ENCODE measurements at places on chromosomes 5 and 9.

DNA sequence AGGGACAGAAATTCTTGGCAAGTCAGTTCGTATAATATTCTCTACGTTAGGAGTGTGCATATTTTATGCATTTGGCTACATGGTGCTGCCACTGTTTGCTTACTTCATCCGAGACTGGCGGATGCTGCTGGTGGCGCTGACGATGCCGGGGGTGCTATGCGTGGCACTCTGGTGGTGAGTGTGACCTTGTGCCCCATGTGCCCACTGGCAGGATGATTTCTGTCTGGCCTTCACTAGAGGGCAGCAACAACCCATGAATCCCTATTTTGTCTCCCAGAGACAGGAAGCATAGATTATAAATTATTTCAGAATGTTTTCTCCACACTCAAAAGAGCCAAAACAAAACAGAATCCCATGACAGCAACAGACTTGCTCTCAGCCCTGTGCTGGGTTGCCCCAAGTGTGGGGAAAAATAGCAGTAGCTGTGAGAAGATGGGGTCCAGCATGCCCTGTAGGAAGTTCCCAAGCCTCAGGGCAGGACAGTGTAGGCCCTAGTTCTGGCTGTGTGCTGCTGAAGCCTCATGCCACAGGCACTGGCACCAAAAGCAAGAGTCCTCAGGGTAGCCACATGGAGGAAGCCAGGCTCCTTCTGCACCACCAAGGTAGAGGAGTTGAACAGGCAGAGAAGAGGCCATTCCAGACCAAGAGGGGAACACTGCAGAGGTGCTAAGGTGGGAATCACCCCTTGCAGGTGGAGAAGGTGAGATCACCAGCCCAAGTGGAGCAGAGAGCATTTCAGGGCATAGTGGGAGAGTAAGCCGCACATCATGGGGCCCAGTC, 16.0 kb downstream of the SLC22A5 start:
- peak; percentile 40 for DNase-seq

- no peak for DNase-seq
These were observed 351.4 kb downstream of the SEMA5A start for GRCh38 chr5:9194509-9194908.

DNA sequence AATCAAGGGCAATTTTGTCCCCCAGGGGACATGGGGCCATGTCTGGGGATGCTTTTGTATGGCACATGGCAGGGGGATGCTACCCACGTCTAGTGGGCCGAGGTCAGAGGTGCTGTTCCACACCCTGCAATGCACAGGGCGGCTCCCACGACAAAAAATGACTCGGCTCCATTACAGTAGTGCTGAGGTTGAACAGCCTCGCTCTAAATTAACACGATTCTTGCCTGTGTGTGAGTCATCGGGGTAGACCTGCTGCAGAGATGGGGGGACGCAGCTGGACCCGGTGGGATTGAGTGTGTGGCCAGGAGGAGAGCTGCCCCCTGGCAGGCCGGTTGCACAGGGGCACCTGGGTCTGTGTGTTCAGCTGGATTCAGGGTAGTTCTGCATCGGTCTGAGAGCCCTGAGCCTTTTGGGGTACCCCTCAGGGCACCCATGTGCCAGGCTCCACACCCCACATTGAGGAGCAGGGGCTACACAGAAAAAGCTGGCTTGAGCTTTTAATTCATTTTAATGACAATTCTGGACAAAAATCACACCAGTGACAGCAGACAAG, 20.0 kb upstream of the COL5A1 start:
- DNase-seq: no peak

- no peak for DNase-seq
These were observed 1.6 kb upstream of the DHFR start for GRCh38 chr5:80656425-80656824.

DNA sequence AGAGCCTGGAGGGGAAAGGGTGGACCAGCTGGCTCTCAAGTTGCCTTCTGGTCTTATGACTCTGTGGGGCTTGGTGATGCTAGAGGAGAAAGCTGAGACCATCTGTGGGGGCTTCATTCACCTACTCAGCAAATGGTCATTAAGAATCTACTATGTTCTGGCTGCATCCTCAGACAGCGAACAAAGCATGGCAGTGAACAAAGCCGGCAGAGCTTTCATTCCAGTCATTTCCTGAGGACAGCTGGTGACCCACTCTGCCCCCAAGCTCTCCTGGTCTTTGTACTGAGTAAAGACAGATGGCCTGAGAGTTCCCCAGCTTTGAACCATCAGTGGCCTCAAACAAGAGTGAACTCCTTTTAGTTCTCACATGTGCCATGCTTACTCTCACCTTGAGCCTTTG, 48.0 kb downstream of the FGF1 start:
- DNase-seq: no peak

GRCh38 chr5:92629000-92629399, 952.0 kb downstream of the NR2F1-AS1 start:
- DNase-seq: no peak

Data from stimulated activated CD4-positive, alpha-beta T cell treated with anti-CD3 and anti-CD28 coated beads, Interleukin-4, amount 100 ng/mL, for 4 hours (primary cell).